ENCODE measurements at places on chromosomes 2 and 18.

- DNase-seq = peak; percentile 40
These were observed 262.6 kb downstream of the MREG start for GRCh38 chr2:215750763-215751162.

DNA sequence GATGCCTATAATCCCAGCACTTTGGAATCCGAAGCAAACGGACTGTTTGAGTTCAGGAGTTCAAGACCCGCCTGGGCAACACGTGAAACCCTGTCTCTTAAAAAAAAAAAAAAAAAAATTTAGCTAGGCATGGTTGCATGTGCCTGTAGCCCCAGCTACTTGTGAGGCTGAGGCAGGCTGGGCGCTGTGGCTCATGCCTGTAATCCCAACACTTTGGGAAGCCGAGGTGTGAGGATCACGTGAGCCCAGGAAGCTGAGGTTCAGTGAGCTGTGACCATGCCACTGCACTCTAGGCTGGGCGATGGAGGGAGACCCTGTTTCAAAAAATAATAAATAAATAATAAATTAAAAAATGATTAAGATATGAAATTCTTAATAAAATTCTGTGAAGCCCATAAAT lies 9.0 kb upstream of the STRN start:
- DNase-seq = no peak

- no peak for DNase-seq
These were observed 91.5 kb downstream of the GALNT13 start for GRCh38 chr2:153963256-153963655.

- peak; percentile 84 for DNase-seq
These were observed 128.5 kb downstream of the QPCT start for GRCh38 chr2:37472959-37473358.

DNA sequence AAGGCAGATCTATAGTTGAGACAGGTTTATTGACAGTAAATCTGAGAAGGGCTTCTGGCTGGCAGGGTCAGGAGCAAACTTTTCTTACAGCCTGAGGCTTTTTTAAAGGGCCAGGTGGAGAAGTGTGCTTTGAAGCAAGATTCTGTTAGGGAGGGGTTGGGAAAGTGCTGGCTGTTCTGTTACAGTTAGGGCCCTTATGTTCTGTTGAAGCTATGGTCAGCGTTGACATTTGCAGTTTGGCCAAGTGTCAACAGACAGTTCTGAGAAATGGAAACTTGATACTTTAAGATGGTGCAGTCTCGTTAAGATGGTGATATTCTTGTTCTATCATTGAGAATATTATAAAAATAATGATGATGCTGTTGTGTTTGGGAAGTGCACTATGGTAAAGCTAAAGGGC lies 154.2 kb downstream of the RDH14 start:
- no peak for DNase-seq

DNA sequence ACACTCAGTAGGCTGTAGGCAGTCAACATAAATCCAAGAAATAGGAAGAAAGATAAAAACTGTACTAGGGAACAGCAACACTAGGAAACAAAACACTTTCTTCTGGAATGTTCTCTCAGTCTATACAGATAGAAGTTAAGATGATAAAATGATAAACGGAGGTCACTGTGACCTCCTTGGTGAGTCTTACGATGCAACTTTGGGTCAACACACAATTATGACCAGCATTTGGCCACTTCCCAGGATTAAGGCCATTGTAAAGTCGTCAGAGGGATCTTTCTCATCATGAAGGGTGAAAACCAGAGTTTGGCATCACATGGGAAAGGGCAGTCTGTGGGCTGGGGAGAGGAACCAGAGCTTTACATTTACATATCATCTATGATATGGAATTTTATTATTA lies 33.4 kb downstream of the LAMA3 start:
- no peak for DNase-seq

GRCh38 chr2:70712916-70713315 lies 55.1 kb downstream of the ADD2 start:
- DNase-seq = no peak

DNA sequence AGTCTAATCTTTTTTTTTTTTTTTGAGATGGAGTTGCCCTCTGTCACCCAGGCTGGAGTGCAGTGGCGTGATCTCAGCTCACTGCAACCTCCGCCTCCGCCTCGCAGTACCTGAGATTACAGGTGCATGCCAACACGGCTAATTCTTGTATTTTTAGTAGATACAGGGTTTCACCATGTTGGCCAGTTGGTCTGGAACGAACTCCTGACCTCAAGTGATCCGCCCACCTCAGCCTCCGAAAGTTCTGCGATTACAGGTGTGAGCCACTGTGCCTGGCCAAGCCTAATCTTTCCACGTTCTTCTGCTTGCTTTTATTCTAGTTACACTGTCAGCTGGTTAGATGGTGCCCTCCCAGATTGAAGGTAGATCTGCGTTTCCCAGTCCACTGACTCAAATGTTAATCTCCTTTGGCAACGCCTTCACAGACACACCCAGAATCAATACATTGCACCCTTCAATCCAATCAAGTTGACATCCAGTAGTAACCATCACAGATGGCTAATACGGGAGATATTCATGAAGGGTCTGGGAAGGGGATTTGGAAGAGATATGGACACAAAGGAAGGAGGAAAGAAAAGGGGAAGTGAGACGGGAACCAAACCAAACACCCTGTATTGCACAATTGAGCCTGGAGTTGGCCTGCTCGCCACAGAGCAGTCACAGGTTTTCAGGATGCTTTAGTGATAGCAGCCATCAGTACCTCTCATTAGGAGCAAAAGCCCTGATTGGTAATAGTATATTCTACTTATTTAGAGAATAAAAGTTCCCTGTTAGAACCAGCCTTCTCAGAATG lies 229.8 kb downstream of the PIK3C3 start:
- DNase-seq = no peak

GRCh38 chr2:33729353-33729752 lies 130.3 kb upstream of the FAM98A start:
- DNase-seq = no peak

GRCh38 chr2:12113412-12113811 lies 367.0 kb downstream of the LPIN1 start:
- no peak for DNase-seq

DNA sequence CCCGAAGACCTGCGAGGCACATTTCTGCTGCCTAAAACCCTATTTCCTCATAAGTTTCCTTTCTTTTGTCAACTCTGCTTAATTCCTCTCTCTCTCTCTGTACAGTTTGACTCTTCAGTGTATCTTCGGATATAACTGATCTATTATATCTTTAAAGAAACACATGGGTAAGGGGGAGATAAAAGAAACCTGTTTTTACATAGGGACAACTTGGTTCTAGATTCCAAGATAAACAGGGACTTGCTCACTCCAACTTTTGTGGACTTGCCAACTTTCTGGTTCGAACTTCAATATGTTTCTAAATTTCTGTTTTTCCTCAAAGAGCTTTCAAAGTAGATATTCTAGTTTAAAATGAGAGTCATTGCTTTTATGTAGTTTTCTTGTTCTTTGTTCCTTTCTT lies 182.7 kb upstream of the EPC2 start:
- no peak for DNase-seq

DNA sequence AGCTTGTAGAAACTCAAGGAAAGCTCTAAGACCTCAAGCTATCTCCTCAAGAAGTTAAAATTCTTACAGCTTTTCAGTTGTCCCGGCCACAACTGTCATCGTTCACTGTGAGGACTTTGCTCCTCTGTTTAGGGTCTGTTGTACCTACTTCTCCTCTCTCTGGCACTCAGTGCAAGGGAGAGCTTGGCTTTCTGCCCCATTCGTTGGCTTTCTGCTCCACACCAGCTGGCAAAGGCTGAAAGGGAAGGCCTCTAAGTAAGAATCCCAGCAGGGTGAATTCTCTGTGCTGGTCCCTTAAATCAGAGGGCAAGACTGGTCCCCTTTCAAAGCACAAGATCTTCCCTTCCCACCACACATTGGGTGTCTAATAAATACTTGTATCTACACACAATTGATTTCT lies 17.3 kb downstream of the ZBTB7C start:
- no peak for DNase-seq

- DNase-seq = peak; percentile 48
These were observed 95.2 kb downstream of the POLE4 start for GRCh38 chr2:75053484-75054112.

- DNase-seq = no peak
These were observed 292.4 kb upstream of the ZEB2 start for GRCh38 chr2:144812288-144812687.

DNA sequence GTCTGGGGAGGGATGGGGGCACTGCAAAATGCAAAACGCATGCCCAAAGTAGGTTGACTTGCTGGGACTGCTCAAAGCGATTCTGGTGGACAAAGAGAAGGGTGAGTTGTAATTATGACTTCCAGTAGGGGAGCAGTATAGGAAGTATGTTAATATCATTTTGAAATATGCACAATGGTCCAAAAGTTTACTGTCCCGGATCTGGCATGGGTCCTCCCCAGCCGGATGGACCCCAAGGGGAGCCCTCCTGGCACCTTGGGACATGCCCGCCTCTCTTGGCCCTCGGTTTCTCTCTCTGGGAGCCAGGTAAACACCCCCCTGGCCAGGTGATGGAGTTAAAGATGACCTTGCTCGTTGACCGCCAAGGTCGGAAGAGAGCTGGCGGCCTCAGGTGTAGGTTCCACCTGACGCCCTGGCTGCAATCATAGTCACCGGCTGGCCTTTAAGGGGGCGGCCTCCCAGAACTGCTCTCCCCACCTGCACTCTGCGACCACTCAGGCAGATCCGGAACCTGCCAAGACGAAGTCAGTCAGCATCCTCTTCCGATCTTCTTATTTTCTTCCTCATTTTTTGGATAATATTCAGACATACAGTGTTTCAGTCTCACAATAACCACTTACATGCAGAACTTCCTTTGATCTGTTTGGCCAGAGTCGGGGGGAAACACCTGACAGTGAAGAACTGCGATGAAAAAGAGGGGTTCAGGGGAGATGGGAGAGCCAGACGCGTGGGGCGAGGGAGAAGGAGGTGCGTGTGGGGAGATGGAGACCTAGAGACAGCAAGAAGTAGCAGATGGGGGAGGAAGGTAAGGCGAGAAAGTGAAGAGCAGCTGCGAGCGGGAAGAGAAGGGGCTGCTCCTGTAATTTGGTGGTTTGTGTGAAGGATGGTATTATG lies 148.3 kb downstream of the MEIS1 start:
- no peak for DNase-seq

- DNase-seq = no peak
These were observed 487.2 kb downstream of the BCL11A start for GRCh38 chr2:60066096-60066839.

DNA sequence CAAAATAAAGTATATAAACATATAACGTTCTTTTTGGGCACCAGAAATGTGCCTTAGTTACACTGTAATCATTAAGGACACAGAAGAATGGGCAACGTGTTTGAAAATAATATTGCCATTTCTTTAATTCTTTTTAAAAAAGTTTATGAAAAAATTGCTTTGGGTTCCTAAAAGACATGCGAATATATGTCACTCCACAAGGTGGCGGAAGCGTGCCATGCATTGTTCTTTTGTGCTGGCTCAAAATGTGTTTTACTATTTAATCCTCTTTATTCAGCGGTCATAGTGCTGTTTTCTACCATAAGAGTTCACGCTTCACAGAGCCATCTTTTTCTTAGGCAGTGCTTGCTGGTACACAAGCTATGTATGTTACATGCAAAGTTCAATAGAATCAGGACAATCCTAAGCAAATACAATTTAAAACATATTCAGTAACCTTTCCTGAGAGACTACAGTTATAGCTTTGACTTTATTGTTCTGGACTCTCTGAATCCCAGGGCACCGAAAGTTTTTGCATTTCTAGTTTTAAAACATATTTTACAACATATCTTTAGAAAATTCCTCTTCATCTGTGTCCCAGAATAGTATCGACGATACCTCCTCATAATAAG lies 147.8 kb upstream of the ERBB4 start:
- DNase-seq = peak; percentile 60

GRCh38 chr2:171964308-171964707 lies 35.4 kb upstream of the METAP1D start:
- DNase-seq = no peak

DNA sequence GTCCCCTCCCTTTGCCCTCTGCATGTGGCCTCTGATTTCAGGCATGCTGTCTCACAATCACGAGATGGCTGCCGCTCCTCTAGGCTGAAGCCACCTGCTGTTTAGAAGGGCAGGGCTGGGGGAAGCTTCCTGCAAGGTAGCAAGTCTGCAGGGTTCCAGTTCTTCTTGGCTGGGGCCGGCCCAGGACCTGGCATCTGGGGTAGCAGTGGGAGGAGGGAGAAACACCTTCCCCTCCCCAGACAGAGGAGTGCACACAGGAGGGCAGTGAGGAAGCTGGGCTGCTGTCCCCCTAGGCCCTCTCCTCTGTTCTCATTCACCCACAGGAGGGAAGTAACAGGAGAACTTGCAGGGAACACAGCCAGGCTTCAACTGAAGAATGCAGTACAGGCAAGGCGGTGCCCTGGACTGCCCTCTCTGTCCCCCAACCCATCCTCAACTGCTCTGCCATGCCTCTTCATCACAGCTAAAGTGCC lies 345.9 kb upstream of the HS6ST1 start:
- no peak for DNase-seq

GRCh38 chr2:239203443-239204135 lies 197.2 kb downstream of the HDAC4 start:
- DNase-seq = no peak

GRCh38 chr2:181394741-181395437 lies 62.3 kb upstream of the ITGA4 start:
- no peak for DNase-seq

- DNase-seq = no peak
These were observed 14.8 kb downstream of the WDFY1 start for GRCh38 chr2:223930103-223930976.

- DNase-seq = peak; percentile 62
These were observed 739.4 kb upstream of the CHAC2 start for GRCh38 chr2:53028225-53028624.

GRCh38 chr2:150581717-150582472 lies 94.4 kb upstream of the RND3 start:
- no peak for DNase-seq

DNA sequence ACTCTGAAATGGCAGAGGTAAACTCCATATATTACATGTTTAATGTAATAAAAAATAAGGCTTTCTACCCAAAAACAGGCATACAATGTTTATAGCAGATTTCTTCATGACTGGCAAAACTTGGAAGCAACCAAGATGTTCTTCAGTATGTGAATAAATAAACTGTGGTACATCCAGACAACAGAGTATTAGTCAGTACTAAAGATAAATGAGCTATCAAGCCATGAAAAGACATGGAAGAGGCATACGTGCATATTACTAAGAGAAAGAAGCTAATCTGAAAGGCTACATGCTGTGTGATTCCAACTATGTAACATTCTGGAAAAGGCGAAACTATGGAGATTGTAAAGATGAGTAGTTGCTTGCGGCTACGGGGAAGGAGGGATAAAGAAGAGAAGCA lies 97.4 kb downstream of the OSR1 start:
- no peak for DNase-seq

GRCh38 chr2:174881678-174882077 lies 117.4 kb upstream of the CHRNA1 start:
- no peak for DNase-seq

Measured in M059J (cell line).